ENCODE measurements at places on chromosomes 11 and 22.

GRCh38 chr11:106461839-106462545 lies 384.5 kb downstream of the AASDHPPT start:
- DNase-seq = no peak

DNA sequence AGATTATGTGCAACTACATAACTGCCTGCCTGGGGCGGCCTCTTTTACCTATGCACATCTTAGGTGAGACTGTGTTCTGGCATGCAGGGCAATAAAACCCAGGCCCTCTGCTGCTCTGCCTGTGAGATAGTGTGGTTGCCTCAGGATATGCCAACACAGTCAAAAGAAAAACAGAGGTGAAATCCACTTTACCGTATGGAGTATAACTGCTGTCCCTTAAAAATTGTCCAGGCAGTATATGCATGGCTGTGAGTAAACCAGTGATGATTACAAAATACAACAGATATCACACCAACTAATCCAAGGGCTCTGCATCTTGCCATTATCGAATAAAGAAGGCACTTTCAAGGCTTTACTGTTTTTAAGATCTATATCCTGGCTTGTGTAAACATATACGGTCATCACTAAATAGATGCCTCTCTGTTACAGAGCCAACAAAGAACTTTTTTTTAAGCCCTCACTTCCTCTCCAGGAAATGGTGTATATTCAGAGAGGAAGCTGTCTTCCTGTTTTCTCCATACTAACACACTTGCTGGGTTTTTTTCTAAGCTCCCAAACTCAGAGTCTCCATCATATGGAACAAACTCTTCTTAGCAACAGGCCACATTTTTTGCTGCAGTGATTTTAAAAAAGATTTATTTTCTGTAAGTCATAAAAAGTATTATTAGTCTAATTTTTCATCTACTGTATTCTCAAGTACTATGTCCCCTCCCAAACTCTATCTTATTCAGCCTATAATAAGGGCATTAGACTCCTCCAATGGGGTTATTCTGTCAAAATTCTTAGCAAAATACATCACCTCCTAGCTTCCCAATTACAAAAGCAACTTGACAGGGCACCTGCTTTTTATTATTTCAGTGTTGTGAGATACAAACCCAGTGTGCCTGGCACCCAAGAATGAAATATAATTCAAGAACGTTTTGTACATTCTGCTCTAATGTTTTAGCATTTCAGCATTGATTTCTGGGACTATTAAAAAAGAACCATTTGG lies 135.2 kb downstream of the MAML2 start:
- DNase-seq = no peak

DNA sequence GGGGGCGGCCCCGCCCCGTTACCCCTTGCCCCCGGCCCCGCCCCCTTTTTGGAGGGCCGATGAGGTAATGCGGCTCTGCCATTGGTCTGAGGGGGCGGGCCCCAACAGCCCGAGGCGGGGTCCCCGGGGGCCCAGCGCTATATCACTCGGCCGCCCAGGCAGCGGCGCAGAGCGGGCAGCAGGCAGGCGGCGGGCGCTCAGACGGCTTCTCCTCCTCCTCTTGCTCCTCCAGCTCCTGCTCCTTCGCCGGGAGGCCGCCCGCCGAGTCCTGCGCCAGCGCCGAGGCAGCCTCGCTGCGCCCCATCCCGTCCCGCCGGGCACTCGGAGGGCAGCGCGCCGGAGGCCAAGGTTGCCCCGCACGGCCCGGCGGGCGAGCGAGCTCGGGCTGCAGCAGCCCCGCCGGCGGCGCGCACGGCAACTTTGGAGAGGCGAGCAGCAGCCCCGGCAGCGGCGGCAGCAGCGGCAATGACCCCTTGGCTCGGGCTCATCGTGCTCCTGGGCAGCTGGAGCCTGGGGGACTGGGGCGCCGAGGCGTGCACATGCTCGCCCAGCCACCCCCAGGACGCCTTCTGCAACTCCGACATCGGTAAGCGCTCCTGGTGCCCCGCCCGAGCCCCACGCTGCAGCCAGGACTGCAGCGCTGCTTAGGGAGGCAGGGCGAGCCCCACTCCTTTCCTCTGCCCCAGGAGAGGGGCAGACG lies at the start of gene TIMP3:
Gene TIMP3, plus strand, starts transcription at position 169 of the 700 bp plus-strand sequence. Its CDS starts 297 bp downstream, at position 466.
- peak; percentile 96 for DNase-seq

GRCh38 chr11:44351006-44351660 lies 41.2 kb upstream of the ALX4 start:
- no peak for DNase-seq

DNA sequence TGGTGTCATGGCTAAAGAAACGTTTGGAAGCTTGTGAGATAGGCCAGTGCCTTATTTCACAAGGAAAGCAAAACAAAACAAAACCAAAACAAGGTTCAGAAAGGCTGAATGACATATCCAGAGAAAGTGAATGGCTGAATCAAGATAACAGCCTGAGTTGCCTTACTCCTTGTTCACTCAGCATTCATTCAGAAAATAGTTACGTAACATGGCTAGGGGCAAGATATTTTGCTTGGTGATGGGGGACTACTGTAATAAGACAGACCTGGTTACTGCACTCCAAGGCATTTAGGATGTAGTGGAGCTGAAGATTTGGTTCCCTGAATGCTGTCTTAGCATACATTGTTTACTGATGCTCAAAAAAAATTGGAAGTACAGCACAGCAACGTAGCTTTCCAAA lies 47.7 kb downstream of the C11orf91 start:
- no peak for DNase-seq

- DNase-seq = no peak
These were observed 59.8 kb upstream of the CD82 start for GRCh38 chr11:44505581-44506054.

DNA sequence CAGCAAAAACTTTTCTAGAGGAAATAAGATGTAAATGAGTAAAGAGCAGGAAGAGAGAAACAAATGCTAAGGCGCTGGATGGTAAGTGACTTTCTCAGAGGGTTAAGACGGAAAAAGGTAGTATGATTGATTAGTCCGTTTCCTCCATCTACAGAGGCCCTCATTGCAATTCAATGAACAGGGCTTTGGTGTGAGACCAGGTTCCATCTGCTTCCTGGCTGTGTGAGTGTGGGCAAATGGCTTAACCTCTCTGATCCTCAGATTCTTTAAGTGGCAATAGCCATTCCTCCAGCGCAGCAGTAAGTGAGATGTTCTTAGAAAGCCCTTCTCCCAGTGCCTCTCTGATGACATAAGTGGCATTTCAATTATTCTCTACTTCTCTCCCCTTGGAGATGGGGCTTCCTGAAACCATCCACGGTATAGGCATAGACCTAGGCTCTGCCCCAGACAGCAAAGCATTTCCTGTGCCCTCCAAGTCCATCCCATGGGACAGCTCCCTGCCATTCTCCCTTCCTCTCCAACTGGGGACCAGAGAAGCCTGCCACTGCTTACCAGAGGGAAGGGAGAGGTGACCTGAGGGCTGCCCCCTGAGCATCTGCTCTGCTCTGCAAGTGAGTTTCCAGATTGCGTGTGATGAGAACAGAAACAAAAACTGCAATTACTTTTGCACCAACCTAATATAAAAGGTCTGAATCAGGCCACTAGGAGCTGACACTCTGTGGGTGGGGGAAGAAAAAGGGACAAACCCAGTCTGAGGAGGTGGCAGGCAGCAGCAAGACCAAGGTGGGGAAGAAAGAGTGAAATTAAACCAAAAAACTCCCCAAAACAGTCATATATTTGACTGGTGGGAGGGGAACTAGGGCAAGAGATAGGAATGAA lies 12.7 kb upstream of the CD44 start:
- DNase-seq = no peak

- no peak for DNase-seq
These were observed 110.0 kb upstream of the GAL start for GRCh38 chr11:68574308-68574707.

DNA sequence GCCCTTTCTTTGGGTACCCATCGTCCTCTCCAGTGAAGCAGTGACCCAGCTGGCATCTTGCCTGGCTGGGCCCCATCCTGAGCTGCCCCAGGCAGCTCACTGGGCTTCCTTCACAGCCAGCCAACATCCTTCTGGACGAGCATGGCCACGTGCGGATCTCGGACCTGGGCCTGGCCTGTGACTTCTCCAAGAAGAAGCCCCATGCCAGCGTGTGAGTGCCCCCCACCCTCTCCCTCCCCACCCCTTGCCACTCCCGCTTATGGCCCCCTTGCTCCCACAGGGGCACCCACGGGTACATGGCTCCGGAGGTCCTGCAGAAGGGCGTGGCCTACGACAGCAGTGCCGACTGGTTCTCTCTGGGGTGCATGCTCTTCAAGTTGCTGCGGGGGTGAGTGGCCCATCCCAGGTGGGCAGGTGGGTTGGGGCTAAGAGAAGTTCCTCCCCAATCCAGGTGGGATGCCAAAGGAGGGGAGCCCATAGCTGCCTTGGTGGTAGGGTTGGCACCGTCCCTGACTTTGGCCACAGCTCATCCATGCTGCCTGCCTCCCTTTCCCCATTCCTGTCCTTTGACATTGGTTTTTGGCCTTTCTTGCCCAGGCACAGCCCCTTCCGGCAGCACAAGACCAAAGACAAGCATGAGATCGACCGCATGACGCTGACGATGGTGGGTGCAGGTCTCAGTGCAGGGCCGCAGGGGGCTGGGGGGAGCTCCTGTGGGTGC lies 6.8 kb upstream of the ANKRD13D start:
- DNase-seq = peak; percentile 65

- DNase-seq = peak; percentile 80
These were observed 525 bp downstream of the DGCR2 start for GRCh38 chr22:19121631-19122142.

GRCh38 chr11:116472651-116473050 lies 300.1 kb downstream of the BUD13 start:
- no peak for DNase-seq

GRCh38 chr11:128022007-128022368 lies 565.4 kb downstream of the ETS1 start:
- no peak for DNase-seq
